ENCODE measurements at places on chromosomes 13 and 19. TPM values are rescaled to one million over a fixed set of nuclear protein-coding genes. Genes with fewer than 3 reads are reported as not detected.

RASIP1 gene
- total RNA-seq: 0.99 TPM

DNA sequence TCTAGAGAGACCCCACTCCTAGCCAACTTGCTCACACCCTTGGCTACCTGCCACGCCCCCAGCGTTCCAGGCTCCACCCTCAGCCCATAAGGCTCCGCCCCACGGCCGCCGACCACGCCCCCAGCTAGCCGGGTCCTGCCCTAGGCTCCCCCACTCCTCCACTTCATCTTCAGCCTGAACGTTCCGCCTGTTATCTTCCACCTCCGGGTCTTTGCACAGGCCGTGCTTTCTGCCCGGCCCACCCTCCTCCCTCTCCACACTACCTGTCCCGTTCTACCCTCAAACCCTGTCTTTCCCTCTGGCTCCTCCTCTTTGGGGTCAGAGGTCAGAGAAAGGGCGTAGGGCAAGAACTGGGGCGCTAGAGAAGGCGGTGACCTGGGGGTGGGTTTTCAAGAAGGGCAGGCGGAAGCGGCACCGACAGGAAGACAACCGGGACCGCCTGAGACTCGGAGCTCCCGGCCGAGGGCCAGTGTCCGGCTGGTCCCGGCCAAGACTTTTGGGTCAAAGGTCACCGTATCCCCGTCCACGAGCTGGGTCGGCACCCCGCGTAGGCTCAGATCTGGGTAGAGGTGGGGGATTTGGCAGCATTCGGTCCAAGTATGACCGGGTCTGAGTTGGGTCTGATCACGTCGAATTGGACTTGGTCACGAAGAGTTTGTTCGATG, 2.2 kb downstream of the PDE4C start:
- no peaks in the 10 kb centered on the region for H3K27me3 ChIP-seq

DNA sequence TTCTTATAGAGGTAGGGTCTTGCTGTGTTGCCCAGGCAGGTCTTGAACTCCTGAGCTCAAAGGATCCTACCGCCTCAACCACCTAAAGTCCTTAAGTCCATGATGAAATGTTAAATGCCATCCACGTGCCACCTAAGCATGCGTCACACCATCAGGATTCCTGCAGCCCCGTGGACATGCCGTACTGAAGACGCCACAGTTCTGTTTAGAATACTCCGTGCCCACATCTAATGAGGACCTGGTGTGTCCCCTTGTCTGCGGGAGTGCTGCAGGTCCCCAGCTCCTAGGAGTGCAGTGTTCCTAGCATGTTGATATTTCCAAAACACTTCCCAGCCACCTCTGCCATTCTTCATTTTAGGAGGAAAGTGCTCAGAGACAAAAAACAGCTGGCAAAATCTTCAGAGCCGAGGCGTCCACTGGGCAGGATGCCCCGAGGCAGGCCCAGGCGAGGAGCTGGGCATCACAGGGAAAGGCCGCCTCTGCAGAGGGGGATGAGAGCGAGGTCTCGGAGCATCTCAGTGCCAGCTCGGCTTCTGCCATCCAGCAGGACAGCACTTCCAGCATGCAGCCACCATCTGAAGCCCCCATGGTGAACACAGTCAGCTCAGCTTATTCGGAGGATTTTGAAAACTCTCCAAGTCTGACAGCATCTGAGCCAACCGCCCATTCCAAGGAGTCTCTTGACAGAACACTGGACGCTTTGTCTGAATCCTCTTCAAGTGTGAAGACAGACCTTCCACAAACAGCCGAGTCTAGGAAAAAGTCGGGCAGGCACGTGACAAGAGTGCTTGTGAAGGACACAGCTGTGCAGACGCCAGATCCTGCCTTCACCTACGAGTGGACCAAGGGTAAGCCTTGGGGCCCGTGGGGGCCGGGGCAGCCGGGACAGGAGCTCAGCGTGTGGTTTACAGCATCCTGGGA, 13.2 kb downstream of the C19orf44 start:
- DNase-seq: no peak
- H3K27ac ChIP-seq: no peak overlapping the region
- H3K4me3 ChIP-seq: no peak overlapping the region
- H3K4me1 ChIP-seq: no peaks in the 10 kb centered on the region
- H3K36me3 ChIP-seq: peaks cover 7% of the 10 kb centered on the region
- no peaks in the 10 kb centered on the region for H3K27me3 ChIP-seq

GRCh38 chr19:33905473-33905936, 108.8 kb downstream of the KCTD15 start:
- H3K36me3 ChIP-seq: no peaks in the 10 kb centered on the region
- H3K4me3 ChIP-seq: no peak overlapping the region
- H3K27ac ChIP-seq: no peak overlapping the region
- no peaks in the 10 kb centered on the region for H3K27me3 ChIP-seq

TEX29 gene
- total RNA-seq: not detected

MBD3L3 gene
- total RNA-seq: not detected

GRCh38 chr13:33138441-33138840, 122.2 kb downstream of the KL start:
- peak; percentile 86 for DNase-seq
- H3K27ac ChIP-seq: peak overlapping the region; percentile 98
- peaks cover 43% of the 10 kb centered on the region for H3K4me1 ChIP-seq
- H3K36me3 ChIP-seq: peaks cover 29% of the 10 kb centered on the region
- no peaks in the 10 kb centered on the region for H3K27me3 ChIP-seq

DNA sequence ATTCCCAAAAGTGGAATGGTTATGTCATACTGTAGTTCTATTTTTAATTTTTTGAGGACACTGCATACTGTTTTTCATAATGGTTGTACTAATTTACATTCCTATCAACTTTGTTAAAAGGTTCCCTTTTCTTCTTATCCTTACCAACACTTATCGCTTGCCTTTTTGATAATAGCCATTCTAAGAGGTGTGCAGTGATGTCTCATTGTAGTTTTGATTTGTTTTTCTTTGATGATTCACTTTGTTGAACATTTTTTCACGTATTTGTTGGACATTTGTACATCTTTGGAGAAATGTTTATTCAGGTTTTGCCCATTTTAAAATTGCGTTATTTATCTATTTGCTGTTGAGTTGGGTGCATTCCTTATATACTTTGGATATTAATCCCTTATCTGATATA, 188.8 kb upstream of the SPRY2 start:
- no peaks in the 10 kb centered on the region for H3K4me1 ChIP-seq
- DNase-seq: no peak
- H3K36me3 ChIP-seq: no peaks in the 10 kb centered on the region
- no peak overlapping the region for H3K4me3 ChIP-seq
- no peaks in the 10 kb centered on the region for H3K27me3 ChIP-seq
- H3K27ac ChIP-seq: no peak overlapping the region

GRCh38 chr13:50384724-50385123, 369.5 kb downstream of the KCNRG start:
- no peak overlapping the region for H3K4me3 ChIP-seq
- H3K27ac ChIP-seq: no peak overlapping the region
- peaks cover 19% of the 10 kb centered on the region for H3K4me1 ChIP-seq
- H3K27me3 ChIP-seq: no peaks in the 10 kb centered on the region
- H3K36me3 ChIP-seq: no peaks in the 10 kb centered on the region
- DNase-seq: peak; percentile 17

C19orf73 gene
- 1.7 TPM for total RNA-seq

GRCh38 chr19:2427429-2428320, at the start of gene TIMM13:
TIMM13 (minus strand) TSS chr19:2427586; CDS start chr19:2427533, 53 bp downstream.
- no peaks in the 10 kb centered on the region for H3K27me3 ChIP-seq
- DNase-seq: peak; percentile 95
- peaks cover 4% of the 10 kb centered on the region for H3K36me3 ChIP-seq
- H3K4me1 ChIP-seq: 0 out of 2 replicates have a peak, but pooled peaks cover 2% of the 10 kb centered on the region
- peak within 1 kb of the TSS; percentile 85 for H3K4me3 ChIP-seq
- H3K27ac ChIP-seq: peak within 1 kb of the TSS; percentile 98

GRCh38 chr19:35774274-35775045, 904 bp upstream of the ARHGAP33 start:
- peak; percentile 30 for DNase-seq
- H3K27ac ChIP-seq: no peak overlapping the region
- no peaks in the 10 kb centered on the region for H3K36me3 ChIP-seq
- H3K4me3 ChIP-seq: peak overlapping the region; percentile 69
- no peaks in the 10 kb centered on the region for H3K27me3 ChIP-seq
